ENCODE measurements at places on chromosomes 1 and 21.

DNA sequence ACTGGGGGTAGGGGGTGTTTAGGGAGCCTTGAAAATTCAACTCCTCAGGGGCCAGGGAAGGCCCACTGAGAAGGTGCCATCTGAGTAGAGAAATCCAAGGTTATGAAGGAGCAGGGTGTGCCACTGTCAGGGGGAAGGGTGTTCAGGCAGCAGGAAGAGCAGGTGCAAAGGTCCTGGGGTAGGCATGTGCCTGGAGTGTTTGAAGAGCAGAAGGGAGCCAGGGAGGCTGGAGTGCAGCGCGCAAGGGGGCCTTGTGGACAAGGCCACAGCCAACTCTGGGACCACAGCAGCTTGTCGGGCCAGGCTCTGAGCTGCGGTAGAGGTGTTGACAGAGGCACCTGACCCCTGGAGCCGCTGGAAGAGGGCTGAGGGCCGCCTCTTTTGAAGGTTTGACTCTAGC is 19.3 kb downstream of the ACTL8 start:
- no peak for DNase-seq

- no peak for DNase-seq
Observed at GRCh38 chr1:19013826-19014548, 57.5 kb upstream of the IFFO2 start.

DNA sequence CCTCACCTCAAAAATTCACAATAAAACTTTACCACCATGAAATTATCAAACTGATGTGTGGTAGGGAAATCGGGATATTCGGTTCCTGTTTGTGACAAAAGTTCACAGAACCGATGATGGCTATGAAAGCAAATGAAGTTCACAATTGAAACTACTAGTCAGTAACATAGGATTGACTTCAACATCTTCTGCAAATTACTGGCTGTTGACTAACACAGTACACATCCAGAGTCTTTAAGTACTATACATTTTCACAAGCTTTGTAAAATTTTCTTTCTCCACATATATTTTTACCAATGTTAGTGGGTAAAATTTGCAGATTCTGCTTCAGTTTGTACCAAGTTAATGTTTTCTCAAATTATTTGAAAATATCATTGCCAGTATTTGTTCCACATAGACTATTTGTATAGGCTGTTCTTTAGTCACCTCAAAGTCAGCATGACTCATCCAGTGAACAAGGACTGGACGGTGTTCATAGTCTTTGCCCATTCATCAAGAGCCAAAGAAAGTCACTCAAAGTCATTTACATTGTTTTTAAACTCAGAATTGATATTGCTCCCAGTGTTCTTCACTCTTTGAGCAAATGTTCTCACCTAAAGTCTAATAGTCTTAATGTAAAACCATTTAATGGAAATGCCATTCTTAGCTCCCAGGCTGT is 213.4 kb downstream of the USP25 start:
- no peak for DNase-seq

- peak; percentile 61 for DNase-seq
Observed at GRCh38 chr1:161192476-161193465, 6.1 kb downstream of the ADAMTS4 start.

- DNase-seq, result no peak
Observed at GRCh38 chr1:201011616-201012015, 11.9 kb downstream of the KIF21B start.

DNA sequence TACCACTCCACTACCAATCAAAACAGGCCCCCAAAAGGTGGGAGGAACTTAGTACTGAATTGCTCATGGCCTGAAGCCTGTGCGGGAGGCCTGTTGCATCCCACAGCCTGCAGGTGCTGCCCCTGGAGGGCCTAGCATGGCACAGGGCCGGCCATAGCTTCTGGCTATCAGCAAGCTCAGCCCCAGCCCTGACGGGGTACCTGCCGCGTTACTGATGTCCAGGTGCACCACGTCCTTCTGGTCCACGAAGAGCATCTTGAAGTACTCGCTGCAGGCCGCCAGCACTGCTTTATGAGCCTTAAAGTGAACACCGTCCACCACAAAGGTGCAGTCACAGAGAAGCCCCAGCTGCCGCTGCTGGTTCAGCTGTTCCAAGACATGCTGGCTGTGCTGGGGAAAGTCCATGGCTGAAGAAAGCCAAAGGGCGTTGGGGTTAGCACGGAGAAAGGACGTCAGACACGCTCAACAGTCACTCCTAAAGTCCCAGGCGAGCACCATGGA is 27.8 kb downstream of the ZBTB17 start:
- DNase-seq, result no peak

DNA sequence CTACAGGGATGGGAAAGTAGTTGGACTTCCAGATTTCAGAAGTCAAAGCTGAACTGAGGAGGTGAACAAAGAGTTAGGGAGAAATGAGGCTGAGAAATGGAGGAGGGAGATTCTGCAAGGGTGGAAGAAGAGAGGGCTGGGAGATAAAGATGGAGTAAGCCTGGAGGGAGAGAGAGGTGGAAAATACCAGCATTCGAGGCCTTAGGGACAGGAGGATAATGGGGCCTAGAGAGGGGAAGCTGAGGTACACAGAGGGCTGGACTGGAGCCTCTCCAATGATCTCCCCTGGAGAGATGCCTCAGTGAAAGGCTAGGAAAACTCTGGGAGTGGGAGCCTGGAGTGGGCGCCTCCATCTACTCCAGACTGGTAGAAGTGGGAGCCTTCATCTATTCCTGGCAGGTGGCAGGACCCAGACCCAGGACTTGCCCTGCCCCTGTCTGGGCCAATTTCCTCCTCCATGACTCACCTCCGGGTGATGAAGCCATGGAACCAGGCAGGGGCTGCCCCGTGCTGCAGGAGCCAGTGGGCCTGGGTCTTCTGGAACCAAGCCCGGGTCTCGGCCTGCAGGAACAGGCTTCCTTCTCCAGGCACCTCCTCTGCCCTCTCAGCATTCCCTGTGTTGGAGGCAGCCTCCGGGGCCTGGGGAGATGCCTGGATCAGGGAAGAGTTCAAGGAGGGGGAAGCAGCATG is 1.9 kb downstream of the SH2D2A start:
- no peak for DNase-seq

GRCh38 chr1:221863635-221864034 is 121.7 kb upstream of the DUSP10 start:
- no peak for DNase-seq

DNA sequence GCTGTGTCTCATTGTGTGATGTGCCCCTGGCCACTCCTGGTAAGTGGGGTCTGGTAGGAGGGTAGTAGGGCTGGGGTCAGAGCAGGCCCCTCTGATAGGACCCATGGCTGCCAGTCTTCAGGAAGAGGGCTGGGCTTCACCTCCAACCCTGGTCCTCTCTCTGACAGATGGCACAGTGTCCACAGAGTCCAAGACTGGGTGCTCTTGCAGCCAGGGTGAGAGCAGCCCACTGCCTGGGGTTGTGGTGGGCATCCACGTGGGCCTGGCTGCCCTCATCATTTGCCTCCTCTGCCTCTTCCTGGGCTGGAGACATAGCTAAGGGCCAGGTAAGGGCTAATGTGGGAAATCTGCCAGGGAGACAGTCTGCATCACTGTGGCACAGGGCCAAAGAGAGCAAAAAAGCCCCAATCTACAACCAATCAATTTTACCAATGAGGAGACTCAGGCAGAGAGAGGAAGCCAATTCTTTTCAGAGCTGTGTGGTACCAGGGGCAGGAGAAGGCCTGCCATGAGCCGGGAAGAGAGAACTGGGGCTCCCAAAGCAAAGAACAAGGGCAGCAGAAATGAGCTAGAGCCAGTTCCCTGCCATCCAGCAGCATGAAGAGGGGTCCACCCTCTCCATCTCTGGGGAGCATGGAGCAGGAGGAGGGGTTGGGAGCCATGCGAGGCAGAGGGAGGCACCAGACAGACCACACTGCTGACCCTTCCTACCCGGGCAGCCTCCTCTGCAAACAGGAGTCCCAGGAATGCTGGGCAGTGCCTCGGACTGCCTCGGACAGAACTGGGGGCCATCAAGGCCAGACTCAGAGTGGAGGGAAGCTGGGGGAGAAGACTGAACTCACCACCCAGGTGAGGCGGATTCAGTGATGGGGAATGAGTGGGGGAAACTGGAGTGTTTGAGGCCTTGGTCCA is 26.8 kb downstream of the SLC27A3 start:
- DNase-seq, result no peak

- peak; percentile 21 for DNase-seq
Observed at GRCh38 chr1:160877221-160877620, 7.8 kb downstream of the ITLN1 start.

- DNase-seq, result no peak
Observed at GRCh38 chr1:15001317-15001915, 152.1 kb upstream of the TMEM51 start.

DNA sequence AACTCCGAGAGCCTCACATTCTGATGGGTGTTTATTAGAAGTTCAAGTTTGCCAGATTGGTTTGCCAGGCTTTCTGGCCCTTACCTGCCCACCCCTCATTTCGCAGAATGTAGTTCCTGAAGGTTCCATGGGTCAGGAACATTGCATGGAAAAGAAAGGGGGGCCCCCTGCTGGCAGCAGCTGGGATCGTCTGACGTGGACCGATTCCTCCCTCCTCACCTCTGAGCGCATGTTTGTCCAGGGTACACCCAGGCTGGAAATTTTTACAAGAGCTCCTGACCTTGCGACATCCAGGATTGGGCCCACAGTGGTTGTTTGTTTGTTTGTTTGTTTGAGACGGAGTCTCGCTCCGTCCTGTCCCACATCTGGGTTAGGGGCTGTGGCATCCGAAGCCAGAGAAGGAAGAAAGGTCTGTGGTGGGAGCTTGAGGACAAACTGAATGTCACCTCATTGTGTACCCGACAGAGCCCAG is 126.0 kb upstream of the TMEM51 start:
- no peak for DNase-seq

GRCh38 chr1:25562101-25562927 is 18.9 kb downstream of the LDLRAP1 start:
- DNase-seq, result peak; percentile 87

- DNase-seq, result peak; percentile 35
Observed at GRCh38 chr1:50348449-50349241, 74.6 kb downstream of the DMRTA2 start.

- no peak for DNase-seq
Observed at GRCh38 chr1:77412069-77412819, 130.4 kb downstream of the AK5 start.

- DNase-seq, result no peak
Observed at GRCh38 chr1:42176902-42177519, 12.5 kb upstream of the GUCA2A start.

DNA sequence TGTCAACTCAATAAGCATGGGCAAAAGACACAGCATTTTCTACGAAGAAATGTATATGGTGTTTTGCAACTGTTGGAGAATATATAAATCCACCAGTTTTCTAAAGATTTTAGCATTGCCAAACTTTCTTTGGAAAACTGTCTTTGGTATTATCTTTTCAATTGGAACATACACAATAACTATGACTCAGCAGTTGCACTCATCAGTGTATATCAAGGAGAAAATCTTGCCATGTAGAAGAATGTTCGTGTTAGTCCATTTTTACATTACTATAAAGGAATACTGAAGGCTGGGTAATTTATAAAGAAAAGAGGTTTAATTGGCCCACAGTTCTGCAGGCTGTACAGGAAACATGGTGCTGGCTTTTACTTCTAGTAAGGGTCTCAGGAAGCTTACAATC is 41.1 kb downstream of the PRKAA2 start:
- DNase-seq, result no peak

DNA sequence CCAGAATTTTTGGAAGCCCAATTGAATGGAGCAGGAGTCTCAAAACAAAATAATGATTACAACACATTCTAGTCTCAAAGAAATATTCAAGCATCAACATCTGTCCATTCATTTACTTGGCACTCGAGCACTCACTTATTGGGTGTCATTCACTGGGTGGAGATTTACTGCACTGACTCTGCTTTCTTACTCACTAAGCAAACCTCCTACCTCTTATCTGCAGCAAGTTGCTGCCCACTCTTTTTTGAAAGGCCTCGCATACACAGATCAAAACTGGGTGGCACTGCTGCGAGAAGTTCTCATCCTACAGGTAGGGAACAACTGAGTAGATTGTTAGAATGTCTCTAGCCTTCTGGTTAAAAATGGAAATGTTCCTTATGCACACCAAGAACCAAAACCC is 18.0 kb downstream of the RHBDL2 start:
- DNase-seq, result no peak

- DNase-seq, result no peak
Observed at GRCh38 chr21:34911360-34911759, 137.7 kb downstream of the RUNX1 start.

DNA sequence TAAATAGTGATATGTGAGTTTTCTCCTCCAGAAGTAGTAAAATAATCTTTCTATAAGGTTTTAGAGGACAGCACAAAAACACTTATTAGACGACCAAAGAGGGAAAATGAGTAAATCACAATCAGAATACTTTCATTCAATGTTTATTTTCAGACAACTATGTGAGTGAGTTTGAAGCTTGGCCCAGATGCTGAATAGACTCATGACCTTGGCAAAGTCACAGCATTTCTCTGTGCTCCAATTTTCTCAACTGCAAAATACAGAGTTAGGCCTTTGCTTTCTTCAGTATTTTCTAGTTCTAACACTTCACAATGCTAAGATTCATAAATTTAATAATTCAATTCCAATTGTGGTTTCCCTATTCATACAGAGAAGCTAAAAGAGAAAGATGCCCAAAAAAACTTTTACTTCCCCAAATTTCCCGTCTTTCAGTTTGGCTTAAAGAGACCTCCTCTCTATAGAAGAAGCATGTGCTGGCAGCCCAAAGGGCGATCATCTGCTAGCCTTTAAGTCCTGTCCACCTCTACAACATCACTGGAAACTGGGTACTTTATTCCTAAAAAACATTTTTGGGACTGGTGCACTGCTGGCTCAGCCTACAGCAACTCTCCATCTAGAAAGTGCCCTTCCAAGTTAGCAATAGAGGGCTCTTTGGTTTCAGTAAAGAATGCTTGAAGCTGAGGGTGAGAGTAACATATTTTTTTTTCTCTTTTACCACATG is 116.8 kb upstream of the GORAB start:
- no peak for DNase-seq

DNA sequence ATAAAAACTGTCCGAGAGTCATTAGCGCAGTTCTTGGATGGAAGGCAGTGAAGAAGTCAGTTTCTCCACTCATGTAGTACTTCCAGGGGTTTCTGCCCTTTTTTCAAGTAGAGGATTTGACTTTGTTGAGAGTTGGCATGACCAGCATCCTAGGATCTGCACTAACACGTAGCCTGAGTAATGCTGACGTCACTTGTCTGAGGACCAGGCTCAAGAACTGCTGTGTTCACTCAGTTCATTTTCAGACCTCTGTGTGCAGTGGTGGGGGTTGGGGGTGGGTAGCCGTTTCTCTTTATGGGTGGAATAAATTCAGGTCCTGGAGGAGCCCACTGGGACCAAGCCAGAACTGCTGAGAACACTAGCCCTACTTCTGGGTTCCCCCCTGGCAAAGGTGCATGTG is 53.3 kb downstream of the MRPS6 start:
- no peak for DNase-seq

DNA sequence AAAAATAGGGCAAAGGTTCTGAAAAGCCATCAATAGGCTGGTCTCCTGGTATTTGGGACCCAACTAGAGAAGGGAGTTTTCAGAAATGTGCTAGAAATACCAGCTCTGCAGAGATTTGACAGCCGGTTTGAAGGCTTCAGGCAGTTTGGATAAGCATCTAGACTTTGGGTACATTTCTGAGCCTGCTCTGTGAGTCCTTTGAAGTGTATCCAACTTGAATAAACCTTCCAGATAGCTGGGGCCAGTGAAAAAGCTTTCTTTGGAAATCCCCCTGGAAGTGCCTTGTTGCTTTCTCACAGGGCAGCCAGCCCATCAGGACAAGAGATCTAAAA is 6.4 kb upstream of the PEF1 start:
- no peak for DNase-seq

Data from effector memory CD8-positive, alpha-beta T cell (primary cell).